ENCODE measurements at places on chromosomes 3 and 15.
A peak's percentile ranks its signal among the peaks of the same experiment; 100 is the strongest.

- DNase-seq: no peak
Measured at GRCh38 chr3:135576751-135577150, 388.8 kb upstream of the PPP2R3A start.

DNA sequence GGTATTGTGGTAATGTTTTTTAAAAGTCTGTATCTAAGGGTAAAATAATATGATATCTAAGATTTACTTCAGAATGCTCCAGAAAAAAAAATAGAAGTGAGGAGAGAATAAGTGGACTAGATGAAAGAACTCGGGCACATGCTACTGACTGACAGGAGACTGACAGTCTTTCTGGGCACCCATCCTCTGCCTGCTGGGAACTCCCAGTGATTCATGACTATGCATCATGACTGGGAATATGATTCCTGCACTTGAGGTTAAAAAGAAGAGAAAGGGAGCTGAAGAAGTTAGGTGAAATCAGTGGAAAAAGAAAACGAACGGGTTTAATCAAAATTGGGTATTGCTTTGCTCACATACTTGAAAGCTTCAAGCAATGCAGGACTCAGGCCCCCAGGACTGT lies 35.7 kb upstream of the SPSB4 start:
- no peak for DNase-seq

DNA sequence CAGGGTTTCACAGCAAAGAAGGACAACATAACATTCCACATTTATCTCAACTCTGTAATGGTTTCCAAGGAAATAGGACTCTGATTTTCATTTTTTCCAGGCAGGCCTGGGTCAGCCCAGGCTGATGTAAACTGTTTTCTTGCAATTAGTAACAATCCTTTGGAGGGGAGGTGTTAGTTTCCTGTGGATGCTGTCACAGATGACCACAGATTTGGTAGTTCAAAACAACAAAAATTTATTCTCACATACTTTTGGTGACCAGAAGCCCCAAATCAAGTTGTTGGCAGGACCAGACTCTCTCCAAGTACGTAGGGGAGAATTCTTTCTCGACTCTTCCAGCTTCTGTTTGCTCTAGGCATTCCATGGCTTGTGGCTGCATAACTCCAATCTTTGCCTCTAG lies 88.0 kb downstream of the EDEM1 start:
- no peak for DNase-seq

DNA sequence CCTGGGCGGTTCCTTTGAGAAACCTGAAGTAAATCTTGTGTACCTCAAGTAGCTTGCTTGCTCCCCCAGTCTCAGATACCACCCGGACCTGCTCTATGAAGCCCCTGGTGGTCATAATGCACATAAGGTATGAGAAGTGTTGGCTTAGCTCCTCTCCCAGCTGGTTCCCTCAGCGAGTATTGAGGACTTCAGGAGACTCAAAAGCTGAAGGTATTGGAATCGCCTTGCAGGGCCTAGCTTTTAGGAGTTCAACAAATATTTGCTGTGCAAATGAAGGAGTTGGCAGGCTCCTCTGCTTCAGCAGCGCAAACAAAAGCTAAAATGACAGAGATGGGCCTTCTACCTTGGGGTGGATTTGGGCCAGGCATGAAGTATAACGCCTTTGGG lies 1.7 kb downstream of the CMTM8 start:
- peak; percentile 42 for DNase-seq

- no peak for DNase-seq
Measured at GRCh38 chr3:61613666-61614065, 52.3 kb downstream of the PTPRG start.

Measured in AML-193 (cell line).